ENCODE measurements at places on chromosomes 4 and X.

GRCh38 chrX:25755194-25755593 is 382.9 kb upstream of the MAGEB18 start:
- DNase-seq, result no peak

GRCh38 chr4:96366632-96367031 is 526.7 kb downstream of the PDHA2 start:
- no peak for DNase-seq

DNA sequence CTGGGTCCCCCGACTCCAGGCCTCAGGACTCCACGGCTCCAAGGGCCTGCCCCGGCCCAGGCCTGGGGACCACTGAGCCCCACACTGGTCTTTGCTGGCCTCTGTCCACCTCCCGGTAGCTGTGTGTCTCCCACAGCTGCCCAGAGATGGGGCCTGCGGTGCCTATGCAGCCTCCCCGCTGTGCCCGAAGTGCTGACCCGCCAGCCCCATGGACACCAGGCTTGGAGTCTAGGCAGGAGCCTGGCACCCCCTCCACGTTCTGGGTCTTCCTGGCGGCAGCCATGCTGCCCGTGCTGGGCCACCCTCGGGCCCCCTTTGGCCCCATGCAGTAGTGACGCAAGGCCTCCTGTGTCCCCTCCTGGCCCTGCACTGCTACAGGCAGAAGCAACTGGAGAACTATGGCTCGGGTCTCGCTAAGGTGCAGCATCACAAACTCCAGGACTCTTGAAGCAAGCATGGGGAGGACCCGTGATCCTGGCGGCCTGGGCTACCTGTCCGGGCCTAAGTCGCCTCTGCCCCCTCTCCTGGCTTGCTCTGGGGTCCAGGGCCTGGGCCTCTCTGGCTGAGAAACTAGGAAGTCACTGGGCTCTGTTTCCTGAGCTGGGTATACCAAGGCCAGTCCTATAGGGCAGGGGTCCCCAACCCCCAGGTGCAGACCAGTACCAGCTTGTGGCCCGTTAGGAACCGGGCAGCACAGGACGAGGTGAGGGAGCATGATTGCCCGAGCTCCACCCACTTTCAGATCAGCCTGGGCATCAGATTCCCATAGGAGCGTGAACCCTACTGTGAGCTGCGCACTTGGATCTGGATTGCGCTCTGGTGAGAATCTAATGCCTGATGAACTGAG is 917 bp downstream of the MYL5 start:
- DNase-seq, result no peak

- DNase-seq, result no peak
Measured at GRCh38 chrX:42000836-42001235, 77.5 kb upstream of the CASK start.

GRCh38 chrX:39850630-39851152 is 247.1 kb downstream of the BCOR start:
- peak; percentile 61 for DNase-seq

DNA sequence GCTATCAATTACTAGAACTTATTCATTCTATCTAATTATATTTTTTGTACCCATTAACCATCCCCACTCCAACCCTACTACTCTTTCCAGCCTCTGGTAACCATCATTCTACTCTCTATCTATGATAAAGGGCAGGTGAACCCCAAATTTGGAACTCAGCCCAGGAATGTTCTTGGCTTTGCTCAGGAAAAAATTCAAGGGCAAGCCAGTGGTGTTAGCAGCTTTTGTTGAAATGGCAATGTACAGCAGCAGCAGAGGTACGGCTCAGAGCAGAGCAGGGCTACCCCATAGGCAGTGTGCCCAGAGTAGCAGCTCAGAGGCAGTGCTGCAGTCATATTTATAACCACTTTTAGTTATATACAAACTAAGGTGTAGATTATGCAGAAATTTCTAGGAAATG is 138.2 kb downstream of the RNF150 start:
- DNase-seq, result no peak

- no peak for DNase-seq
Measured at GRCh38 chrX:7127056-7127455, 20.5 kb upstream of the STS start.

DNA sequence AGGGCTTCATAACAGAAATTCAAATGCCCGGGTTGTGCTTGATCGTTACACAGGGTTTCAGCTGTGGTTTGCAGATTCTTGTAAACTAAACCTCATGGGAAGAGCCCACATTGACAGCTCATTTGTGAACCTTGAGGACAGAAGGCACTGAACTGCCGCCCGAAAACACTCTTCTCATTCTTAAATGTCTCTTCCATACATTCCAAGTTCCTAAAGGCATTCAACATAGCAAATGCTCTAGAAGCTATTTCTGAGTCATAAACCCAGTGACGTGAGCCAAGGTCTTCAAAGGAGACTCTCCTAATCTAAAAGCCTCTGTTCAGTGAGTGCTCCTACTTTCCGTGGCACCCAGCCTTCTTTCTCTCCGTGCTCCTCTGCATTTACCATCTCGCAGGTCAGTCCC is 737.8 kb upstream of the FRG1 start:
- peak; percentile 60 for DNase-seq
